Fibroblast of the conjunctiva (primary cell): ENCODE measurements at places on chromosomes 1 and 21.

DNA sequence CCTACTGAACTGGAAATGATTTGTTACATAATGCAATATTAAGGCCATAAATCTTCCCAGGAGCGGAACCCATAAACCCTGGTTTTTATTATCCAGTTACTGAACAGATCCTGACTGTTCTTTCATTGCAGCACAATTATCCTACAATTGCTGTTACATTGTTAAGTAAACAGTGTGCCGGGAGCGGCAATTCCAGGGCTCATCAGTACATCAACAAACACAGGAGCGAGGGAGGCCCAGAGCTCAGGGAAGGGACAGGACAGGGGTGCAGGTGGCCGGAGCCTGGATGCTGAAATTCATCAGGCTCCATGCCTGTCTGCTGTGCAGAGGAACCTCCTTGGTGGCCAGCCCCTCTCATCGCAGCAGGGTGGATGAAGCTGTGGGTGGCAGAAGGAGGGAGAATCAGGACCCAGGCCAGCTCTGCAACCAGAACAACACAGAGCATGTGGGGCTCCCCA lies 544.7 kb downstream of the NPHP4 start:
- no peak for DNase-seq

GRCh38 chr1:41518471-41518870 lies 34.0 kb upstream of the EDN2 start:
- no peak for DNase-seq

- no peak for DNase-seq
These were observed 2.5 kb downstream of the KRTAP10-11 start for GRCh38 chr21:44648557-44649311.

DNA sequence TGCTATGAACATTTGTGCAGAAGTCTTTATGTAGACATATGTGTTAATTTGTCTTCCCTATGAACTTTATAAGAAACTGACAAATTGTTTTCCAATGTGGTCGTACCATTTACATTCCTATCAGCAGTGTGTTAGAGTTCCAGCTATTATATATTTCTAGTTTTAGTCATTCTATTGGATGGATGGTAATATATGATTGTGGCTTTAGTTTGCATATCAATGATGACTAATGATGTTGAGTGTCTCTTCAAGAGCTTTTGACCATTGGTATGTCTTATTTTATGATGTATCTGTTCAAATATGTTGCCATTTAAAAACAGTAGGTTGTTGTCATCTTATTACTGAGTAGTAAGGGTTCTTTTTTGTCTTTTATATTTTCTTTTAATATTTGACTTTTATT lies 16.2 kb upstream of the ZNF326 start:
- DNase-seq: no peak

- peak; percentile 45 for DNase-seq
These were observed 41.8 kb downstream of the PHC2 start for GRCh38 chr1:33388805-33389771.

DNA sequence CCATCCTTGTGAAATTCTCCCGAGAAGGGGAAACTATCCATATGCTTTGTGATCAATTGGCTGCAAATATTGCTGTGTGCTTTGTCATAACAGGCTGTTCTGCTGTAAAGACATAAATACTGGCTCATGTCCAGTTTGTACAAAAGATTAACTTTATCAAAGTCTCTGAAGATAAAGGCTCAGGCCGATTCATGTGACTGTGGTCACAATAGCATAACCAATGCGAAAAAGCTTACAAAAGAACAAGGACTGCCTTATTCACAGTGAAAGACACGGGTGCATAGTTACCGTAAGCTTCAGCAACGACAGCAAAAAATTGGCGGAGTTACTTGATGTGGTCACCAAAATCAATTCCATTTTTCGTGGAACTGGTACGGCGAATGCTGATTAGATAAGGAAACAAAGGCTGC lies 173.6 kb upstream of the CHRM3 start:
- no peak for DNase-seq

GRCh38 chr1:76106251-76106650 lies 31.7 kb downstream of the ST6GALNAC3 start:
- DNase-seq: no peak

DNA sequence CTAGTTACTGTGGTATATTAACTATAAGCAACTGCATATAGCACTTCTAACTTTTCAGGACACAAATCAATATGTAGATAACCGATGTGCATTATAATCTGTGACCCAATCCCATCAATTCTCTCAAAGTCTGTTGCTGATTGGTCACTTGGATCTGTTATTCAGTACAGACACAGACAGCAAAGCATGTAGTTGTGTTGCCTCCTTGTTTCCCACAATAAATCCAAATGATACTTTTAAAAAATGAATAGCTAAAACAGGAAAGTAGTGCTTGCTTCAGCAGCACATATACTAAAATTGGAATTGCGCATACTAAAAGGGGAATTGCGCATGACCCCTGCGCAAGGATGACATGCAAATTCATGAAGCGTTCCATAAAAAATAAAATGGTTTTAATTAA lies 28.1 kb downstream of the NDC1 start:
- no peak for DNase-seq

- no peak for DNase-seq
These were observed 69.4 kb upstream of the BACE2 start for GRCh38 chr21:41098481-41099042.

- no peak for DNase-seq
These were observed 52.6 kb downstream of the GLIS1 start for GRCh38 chr1:53686091-53686964.

DNA sequence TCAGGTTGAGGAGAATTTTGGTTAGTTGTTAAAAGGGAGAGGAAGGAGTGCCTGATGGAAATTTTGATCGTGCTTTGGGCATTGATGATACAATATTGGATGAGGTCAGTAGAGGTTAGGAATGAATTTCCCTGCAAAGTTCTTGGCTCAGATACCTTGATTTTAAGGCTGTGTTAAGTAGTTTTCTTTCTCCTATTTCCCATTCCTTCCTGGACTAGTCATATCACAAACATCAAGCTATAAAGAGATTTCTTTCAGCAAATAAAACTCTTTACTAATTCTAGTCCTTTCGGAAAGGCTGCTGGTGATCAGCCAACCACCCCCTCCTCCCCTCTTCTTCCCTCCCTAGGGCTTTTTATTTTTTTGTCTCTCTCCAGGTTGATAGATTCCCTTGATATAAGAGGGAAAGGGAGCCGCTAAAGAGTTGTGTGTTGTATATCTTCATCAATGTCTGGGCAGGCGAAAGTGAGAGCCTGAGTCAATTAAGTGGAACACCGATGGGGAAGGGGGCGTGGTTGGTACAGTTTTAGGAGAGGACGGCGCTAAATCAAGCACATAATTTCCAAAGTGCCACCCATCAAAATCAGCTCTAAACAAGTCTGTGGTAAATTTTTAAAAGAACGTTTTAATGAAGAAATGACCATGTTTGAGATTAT lies 100.1 kb upstream of the PLXNA2 start:
- no peak for DNase-seq

- DNase-seq: no peak
These were observed 12.5 kb downstream of the NPHP4 start for GRCh38 chr1:5979536-5980313.

GRCh38 chr1:116529199-116529631 lies 41.6 kb downstream of the CD58 start:
- no peak for DNase-seq

DNA sequence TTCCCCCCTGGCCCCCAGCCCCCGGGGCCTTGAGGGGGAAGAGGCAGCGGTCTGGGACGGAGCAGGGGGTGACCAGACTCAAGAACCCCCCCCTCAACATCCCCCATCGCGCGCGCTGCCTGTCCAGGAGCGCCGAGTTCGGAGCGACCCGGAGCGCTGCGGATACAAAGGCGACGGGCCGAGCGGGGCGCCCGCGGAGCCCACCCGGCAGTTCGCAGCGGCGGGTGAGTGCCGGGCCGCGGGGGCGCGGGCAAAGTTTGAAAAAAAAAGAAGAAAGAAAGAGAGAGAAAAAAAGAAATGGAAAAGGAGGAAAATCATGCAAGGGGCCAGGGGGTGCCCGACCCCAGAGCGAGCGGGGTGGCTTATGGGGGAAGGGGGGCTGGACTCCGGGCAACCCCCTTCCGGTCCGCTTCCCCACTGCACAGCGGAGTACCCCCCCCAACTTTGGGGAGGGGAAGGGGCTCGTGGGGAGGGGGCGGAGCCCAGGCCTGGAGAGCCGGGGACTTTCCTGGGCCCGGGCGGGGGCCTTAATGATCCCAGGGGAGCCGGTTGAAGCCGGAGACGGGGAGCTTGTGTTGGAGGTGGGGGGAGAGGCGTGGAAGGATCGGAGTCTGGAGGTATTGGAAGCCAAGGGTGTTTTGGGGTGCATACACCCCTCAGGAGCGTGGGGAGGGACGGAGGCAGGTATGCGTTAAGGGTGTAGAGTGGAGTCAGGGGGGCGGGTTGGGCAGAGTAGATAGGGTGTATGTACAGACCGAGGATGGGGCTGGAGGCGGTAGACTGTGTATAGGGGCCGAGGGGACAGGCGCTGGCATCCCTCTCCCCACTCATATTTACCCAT lies 502 bp downstream of the VANGL2 start:
- DNase-seq: no peak

GRCh38 chr1:172375211-172375631 lies 45.3 kb upstream of the C1orf105 start:
- no peak for DNase-seq

DNA sequence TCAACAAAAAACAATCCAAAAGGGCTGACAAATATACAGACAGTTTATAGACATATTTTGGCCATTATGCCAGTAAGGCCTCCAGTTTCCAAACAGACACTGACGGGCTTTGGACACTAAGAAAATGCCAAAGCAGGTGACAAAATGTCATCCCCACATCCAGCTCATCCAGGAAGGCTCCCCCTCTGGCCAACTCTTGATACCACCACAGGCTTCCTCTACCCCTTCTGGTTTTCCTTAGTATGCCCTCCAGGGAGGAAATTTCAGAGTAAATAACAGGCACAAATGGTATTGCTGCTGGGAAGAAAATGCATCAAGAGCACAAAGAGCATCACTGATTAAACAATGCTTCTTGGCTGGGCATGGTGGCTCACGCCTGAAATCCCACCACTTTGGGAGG lies 225.3 kb downstream of the VAV3 start:
- no peak for DNase-seq
